ENCODE measurements at places on chromosomes 2 and 18.

DNA sequence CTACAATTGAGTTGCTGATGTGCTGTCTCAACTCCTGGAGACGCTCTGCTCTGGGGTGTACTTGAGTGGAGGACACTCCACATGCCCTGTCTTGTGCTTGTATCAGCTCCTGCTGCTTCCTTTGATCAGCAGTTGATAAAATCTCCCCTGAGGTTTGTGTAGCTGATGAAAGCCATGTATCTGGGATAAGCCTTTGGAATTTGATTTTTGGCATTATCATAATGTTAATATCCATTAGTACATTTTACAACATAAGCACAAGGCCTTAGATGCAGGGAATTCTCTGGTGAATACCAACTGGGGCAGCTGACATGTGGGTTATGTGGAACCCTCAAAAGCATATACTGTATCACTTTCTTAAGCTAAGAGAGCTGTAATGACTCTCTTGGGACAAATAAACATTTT, 222.7 kb upstream of the ITGA4 start:
- no peak for DNase-seq

DNA sequence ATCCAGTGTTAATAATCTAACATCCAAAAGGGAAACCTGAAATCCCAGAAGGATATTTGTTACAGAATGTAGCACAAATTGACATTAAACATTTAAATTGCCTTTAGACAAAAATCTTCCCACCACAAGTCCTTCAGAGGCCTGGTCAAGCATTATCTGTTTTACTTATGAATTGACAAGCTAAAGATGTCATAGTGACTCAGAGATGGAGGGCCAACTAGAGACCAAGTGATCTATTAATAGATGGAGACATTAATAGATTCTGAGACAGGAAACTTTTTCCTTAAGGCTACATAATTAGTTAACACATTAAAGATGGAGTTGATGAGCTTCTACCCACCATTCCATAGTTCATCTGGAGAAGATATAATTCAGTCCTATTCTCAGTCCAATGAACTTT, 526.2 kb downstream of the IRS1 start:
- no peak for DNase-seq

- peak; percentile 9 for DNase-seq
Observed at GRCh38 chr2:175766880-175767279, 235.2 kb downstream of the LNPK start.

DNA sequence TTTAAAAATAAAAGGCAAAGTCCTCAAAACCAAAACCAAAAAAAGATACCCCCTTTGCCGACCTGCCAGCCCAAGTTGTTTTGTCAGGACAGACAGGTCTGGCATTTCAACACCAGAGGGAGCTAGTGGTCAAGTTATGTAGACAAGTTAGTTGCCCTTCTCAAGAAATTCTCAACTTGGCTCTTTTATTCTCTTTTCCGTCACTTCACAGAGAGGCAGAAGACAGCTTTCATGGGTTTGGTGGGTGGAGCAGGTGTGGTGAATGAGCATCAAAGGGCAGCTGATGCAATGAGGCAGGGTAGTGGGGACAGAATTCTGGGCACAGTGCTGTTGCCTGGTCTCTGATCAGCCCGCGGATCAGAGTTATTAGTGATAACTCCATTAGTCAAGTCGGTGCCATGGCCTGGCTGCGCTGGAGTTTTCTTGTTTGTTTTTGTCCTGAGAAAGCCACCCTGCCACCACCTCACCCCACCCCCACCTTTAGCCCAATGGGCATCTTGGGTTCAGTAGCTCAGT, 303.7 kb upstream of the EPAS1 start:
- peak; percentile 83 for DNase-seq

GRCh38 chr2:150477347-150477746, 10.1 kb downstream of the RND3 start:
- DNase-seq: no peak

DNA sequence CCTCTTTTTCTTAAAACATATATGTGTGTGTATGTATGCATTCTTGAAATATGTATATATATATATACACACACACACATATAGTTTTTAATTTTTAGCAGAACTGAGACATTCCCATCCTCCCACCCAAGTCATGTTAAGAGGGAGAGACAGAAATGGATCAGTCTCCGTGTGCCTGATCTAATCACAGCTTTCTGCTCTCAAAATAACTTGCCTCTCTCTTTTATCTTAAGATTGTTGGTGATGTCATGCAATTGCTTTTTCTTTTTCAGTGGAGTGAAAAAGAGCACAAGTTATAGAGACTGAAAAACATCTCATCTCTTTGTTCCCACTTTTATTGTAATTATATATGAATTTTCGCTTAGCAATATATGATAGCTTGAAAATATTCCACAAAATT, 279.9 kb upstream of the DOK6 start:
- DNase-seq: no peak

GRCh38 chr2:43482961-43483360, 112.9 kb downstream of the THADA start:
- DNase-seq: peak; percentile 54

DNA sequence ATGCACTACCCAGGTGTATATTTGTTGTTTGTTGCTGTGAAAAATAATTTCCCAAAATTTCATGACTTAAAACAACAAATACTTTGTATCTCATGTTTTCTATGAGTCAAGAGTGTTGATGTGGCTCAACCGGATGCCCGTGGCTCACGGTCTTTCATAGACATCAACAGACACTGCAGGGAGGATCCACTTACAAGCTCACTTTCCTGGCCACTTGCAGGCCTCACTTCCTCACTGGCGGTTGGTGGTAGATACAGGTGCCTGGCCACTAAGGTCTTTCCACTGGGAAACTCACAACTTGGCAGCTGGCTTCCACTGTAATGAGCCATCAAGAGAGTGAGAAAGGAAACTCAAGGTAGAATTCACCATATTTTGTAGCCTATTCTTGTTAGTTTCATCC, 662.9 kb downstream of the IRS1 start:
- DNase-seq: no peak

DNA sequence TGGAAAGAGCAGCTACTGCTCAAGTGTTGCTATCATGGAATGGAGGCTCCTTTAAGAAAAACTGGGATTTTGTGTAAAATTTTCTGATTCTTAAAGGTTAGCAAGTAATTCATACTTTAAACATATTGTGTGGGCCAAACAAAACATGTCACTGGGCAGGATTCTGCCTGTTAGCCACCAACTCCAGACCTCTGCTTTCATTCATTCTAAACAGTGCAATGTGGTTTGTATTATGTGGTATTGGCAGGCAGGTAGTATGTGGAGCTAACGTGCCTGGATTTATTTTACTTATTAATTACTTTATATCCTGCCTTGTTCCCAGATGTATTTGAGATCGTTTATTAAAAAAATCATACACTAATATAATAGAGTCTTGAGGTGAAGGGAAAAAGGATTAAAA, 1521.3 kb upstream of the ACVR2A start:
- no peak for DNase-seq

- DNase-seq: peak; percentile 48
Observed at GRCh38 chr2:121284463-121285449, at the start of gene TFCP2L1. TSS of gene TFCP2L1 (minus strand) at chr2:121285202. CDS start at chr2:121285109, 93 bp downstream.

GRCh38 chr2:29450596-29451222, 335.5 kb downstream of the CLIP4 start:
- no peak for DNase-seq

GRCh38 chr2:152307863-152308262, 27.1 kb upstream of the FMNL2 start:
- no peak for DNase-seq

DNA sequence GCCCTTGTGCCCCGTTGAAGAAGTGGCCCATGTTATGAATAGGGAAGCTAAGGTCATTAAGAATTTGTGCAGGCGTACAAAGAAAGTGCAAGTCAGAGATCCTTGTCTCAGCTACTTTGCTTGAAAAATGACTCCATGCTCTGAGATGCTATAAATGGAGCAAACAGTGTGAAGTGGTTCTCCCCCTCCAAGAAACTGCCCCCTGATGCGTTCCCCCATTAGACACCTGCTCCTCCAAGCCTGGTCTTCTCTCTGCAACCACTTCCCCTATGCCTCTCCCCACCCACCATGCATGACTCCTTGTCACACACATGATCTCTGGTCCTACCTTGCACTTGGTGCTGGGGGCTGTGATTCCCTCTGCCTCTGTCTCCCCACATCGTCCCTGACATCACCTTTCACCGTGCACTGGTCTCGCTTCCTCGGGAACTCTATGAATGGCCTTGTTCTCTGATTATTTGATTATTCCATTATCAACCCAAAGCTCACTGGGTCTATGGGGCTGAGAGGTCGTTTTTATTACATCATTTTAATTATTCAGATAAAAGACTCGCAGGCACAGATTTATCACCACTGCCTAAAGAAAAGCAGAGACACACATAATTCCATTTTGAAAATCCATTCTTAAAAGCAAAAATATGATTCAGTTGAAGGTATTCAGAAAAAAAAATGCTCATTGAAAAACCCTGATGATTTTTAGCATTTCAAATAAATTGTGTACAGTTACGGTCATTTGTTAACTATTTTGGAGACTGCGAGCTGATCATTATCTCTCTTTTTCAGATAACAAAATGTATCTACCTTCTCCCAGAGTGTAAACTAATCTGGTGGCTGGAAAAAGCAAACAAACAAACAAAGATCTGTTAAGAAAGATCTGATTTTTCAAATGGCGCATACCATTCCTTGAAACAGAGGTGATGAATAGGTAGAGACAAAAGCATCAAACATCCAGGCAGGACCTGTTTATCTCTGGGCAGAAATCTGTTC, 294.9 kb downstream of the SOX11 start:
- no peak for DNase-seq

DNA sequence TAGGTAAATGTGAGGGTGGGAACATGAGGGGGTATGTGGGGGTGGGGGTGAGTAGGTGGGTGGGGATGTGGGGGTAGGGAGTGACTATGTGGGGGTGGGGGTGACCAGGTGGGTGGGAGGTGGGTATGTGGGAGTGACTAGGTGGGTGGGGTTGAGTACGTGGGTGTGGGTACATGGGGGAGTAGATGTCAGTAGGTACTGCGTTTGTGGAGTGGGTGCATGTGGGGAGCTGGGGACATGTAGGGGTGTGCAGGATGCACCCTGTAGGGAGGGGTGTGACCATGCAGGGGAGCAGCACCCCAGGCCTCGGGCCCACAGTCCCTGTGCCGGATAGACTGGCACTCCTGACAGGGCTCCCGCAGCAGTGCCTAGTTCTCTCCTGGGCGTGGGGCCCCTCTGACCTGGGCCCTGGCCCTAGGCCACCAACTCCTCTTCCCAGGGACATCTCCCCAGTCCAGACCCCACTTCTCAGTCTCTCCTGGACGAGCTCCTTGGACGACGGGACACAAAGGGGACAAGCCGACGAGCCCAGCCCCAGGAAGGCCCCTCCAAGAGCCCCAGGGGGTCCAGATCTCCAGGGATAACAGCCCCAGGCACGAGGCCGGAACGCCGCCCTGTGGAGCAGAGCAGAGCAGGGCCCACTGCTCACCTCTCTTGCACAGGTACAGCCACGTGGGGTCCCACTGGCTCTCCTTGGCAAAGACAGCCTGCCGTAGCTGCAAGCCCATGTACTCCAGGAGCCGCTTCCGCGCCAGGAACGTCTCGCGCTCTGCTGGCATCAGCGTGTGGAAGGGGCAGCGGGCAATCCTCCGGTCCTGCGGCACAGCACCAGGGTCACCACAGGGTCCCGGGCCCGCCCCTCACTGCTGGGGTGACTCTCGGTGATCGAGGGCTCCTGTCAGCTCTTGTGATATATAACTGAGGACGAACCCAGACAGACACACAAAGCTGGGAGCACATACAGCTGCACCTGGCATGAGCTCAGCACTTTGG, 58.2 kb downstream of the ANKMY1 start:
- no peak for DNase-seq

DNA sequence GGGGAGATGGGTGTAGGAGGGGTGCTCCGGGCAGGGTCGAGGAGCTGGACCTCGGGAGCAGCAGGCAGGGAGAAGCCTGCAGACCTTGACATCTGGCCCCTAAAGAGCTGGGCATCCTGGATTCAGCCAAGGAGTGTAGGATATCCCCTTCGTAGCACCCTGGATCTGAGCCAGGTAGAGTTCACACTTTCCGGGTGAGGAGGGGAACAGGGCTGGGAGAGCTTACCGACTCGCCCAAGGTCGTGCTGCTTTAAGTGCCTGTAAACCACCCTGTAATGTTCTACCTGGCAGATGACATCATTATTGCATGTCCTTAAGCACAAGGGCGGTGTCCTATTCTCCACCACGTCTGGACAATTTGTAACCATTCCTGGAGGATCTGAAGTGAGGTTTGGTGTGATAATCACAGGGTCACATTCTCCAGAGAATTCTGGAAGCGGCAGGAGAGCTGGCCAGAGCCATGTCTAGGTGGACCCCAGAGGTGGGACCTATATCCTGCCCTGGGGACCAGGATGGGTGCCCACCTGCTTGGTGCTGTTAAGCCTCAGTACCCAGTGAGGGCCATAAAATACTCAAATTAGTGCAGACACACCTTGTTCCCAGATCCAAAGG, 14.6 kb downstream of the ITM2C start:
- DNase-seq: no peak

DNA sequence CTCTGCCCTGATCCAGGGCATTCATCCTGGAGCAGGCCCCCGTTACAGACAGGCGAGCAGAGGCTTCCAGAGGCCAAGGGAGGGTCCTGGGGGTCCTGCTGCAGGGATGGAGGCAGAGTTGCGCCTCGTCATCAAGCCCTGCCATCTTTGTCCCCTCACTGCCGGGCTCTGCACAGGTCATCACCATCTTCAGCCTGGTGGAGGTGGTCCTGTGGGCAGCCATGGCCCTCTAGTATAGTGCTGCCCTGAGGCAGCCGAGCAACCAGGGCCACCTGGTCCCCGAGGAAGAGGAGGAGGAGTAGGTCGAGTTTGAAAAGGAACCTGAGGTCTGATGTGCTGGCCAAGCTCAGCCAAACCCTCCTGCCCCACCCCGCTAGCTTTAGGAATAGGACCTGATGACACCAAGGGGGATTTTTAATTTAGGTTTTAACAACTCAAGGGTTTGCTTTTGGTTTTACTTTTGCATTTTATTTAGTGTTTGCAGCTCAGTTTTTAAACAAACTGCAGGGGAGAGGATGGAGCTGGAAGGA, 8.8 kb upstream of the ALPI start:
- no peak for DNase-seq

- DNase-seq: no peak
Observed at GRCh38 chr2:181203916-181204315, 223.5 kb downstream of the UBE2E3 start.
